Myocyte (in vitro differentiated cells): ENCODE measurements at places on chromosomes 1 and 21.

- DNase-seq = no peak
These were observed 82.6 kb downstream of the C1orf21 start for GRCh38 chr1:184469396-184469795.

DNA sequence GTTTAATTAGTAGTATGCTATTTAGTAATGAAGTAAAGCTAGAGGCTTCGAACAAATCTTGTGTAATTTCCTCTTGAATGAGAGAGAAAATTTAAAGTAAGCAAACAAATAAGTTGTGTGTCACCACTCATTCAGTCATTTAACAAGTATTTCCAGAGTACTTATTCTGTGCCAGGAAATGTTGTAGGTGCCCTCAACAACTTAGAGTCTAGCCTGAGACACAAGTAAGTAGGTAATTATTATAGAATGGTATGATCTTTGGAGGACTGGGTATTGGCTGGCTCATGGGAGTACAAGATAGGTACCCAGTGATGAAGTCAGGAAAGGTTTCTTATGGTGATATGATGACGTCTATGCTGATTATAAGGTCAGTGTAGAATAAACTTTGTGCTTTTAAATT lies 17.4 kb upstream of the METTL18 start:
- no peak for DNase-seq

DNA sequence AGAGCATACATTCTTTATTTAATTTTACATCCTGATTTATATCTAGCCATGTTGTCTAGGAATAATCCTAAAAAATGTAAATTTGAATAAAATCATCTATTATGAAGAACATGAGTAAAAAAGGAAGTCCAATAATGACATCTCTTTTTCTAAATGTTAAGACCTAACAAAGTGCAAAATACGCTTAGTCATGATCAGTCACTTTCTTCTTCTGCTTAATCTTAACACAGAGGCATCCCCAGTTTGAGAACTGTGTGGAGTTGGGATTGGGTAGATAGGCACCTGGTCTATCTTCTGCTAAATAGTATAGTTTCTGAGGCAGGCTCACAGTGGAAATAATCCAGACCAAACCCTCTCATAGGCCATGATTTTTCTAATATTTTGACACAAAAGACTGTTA lies 311.7 kb upstream of the LRRC7 start:
- DNase-seq = no peak

DNA sequence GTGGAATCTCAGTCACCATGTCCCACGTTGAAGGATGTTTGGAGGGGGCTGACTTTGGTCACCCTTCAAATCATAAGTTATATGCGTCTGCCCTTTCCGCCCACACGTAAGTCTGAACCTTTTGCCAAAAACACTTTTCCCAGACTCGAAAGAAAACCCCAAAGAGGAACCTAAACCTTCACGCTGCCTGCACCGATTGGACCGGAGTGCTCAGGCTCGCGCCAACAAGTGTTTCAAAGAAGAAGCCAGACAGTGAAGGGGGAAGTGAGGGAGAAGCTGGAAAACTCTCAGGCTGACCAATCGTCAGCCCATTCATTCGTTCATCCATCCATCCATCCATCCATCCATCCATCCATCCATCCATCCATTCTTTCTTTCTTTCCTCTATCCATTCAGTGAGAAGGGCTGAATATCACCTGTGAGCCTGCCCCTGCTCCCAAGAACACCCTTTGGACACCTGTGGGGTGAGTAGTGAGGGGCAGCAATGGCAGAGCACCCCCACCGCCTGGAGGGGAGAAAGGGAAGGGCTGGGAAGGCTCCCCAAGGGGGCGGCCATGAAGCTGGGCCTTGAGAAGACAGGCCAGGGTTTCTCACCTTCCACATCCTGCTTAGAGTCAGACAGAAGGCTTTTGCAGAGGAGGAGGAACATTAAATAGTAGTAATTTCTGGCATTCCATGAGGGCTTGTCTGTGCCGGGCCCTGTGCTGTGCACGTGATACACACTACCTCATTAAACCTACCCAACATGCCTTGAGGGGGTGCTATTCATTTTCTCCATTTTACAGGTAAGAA lies 27.1 kb upstream of the RUNX3 start:
- no peak for DNase-seq

GRCh38 chr1:192609110-192610079 lies 26.6 kb upstream of the RGS13 start:
- peak; percentile 44 for DNase-seq

DNA sequence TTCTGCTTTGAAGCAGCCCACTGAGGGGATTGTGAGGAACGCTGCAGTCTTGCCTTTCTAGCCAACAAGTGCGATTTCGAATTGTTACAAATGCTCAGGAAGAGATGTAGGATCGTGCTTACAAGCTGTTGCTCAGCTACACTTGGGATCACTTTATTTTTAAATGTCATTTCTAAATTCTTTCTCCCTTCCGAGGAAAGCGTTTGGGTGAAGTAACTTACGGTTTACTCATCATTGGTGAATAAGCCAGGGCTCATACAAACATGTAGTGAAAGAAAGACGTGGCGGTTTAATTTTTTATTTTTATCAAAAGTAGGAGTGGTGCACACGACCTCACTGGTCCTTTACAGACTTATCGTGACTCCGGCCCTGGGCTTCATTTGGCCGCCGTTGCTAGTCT lies 386.6 kb downstream of the KIF26B start:
- no peak for DNase-seq

- DNase-seq = peak; percentile 35
These were observed 24.6 kb downstream of the PKP1 start for GRCh38 chr1:201307760-201308499.

DNA sequence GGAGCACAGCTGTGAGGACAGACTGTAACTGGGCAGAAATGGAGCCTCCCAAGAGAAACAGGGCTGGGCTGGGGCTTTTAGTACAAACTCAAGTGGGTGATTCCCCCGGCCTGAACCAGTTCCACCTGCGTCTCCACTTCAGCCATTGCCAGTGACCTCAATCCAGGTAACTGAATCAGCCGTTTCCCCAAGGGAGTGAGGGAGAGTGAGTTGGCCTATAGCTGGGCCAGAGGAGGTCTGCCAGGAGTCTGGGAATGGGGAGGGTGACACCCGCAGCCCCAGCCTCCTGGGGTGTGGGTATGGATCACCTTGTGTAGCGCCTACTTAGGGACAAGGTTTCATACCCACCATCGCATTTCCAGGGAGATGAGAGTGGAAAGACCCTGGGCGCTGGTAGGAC lies 8.5 kb downstream of the SLC26A9 start:
- DNase-seq = no peak

DNA sequence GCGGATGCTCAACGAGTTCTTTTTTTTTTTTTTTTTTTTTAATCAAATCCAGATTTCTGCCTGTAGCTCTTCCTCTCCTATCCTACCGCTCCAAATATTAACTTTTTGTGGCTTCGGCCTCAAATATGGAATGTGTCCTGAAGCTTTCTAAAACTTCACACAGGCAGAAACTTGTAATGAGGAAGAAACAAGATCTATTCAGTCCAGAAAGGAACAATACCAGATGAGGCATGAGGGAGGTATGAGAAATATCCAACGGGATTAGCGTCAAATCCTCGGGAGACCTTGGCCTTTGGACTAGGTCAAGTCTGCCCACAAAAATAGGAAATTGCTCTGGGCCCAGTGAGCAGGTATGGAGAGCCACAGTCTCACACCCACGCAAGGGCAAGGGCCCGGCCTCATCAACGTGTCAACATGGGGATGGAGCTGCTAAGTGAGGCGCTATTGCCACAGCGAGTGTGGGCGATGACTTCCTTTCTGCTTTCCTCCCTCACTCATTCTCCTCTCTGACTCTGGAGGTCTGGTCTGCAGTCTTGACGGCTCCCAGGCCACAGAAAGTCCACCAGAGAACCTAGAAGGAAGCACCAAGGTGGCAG lies 66.6 kb downstream of the BCAR3 start:
- peak; percentile 62 for DNase-seq

GRCh38 chr1:197486946-197487345 lies 218.9 kb downstream of the CRB1 start:
- DNase-seq = peak; percentile 47

DNA sequence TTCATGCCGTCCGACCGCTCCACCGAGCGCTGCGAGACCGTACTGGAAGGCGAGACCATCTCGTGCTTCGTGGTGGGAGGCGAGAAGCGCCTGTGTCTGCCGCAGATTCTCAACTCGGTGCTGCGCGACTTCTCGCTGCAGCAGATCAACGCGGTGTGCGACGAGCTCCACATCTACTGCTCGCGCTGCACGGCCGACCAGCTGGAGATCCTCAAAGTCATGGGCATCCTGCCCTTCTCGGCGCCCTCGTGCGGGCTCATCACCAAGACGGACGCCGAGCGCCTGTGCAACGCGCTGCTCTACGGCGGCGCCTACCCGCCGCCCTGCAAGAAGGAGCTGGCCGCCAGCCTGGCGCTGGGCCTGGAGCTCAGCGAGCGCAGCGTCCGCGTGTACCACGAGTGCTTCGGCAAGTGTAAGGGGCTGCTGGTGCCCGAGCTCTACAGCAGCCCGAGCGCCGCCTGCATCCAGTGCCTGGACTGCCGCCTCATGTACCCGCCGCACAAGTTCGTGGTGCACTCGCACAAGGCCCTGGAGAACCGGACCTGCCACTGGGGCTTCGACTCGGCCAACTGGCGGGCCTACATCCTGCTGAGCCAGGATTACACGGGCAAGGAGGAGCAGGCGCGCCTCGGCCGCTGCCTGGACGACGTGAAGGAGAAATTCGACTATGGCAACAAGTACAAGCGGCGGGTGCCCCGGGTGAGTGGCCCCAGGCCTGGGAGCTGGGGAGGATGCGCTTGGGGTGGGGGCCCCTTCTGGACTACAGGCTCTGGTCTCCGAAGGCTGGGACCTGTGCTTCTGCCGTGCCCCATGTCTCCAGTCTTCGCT lies 1.1 kb downstream of the SKI start:
- peak; percentile 80 for DNase-seq

DNA sequence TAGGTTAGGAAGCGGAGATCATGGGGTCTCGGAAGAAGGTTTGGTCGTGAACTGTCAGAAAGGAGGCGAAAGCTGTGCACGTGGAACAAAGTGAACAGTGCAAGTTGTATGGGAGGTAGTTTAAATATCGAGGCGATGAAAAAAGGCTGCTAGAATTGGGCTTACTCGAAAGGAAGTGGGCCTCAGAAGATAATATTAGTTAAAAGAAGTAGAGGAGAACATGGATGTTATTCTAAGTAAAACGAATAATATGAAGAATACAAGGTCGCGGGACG lies 571 bp downstream of the WDR3 start:
- DNase-seq = no peak

DNA sequence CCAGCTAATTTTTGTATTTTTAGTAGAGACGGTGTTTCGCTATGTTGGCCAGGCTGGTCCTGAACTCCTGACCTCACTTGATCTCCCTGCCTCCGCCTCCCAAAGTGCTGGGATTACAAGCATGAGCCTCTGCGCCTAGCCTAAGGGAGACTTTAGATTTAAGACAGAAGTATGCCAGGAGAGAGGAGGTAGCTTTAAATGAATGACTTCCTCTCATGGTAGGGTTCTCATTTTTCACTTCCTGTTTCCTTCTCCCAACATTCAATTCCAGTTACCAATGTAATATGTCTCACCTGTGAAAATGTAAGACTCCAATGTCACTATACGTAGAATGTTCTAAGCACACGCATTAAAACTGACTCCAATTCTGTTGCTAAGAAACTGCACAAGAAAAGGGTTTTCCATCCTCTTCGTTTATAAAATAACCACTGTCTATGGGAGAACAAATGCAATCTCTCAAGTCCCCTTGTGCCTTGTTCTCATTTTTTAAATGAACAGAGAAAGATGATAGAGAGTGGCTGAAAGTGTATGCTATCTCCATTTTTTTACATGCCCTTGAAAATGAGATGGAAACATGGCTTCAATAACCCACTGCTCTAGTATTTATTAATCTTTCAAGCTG lies 140.0 kb downstream of the SLC45A1 start:
- DNase-seq = no peak

DNA sequence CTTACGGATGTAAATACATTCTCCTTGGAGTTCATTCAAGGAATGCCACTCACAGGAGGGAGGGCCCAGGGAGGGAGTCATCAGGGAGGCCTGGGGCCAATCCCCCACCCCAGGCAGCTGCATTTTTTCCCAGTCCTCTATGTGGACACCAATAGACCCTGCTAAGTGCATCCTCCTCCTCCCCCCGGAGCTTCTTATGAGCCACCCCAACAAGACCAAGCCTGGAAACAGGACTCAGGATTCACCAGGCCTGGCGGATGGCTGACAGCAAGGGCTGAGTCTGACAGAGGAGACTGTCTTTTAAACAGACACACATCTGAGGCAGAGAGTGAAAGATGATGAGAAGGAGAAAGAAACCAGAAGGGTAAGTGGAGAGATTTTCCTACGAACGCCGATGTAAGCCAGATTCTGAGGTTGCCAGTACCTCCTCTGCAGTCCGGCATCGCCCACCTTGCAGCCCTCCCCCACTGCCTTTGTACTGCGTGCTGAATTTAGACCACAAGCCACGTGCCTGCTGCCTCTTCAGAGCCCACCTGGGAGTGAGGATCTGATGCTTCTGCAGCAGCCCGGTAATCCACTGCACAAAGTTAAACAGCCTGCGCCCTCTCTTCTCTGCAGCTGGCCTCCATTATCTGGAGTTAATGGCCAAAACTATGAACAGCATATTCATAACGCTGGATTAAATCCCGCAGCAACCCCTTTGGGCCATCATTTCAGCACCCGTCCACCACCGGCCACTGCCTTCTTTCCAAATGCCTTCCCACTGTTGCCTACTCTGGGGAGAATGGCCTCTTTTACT lies 17.6 kb upstream of the SFPQ start:
- DNase-seq = no peak

DNA sequence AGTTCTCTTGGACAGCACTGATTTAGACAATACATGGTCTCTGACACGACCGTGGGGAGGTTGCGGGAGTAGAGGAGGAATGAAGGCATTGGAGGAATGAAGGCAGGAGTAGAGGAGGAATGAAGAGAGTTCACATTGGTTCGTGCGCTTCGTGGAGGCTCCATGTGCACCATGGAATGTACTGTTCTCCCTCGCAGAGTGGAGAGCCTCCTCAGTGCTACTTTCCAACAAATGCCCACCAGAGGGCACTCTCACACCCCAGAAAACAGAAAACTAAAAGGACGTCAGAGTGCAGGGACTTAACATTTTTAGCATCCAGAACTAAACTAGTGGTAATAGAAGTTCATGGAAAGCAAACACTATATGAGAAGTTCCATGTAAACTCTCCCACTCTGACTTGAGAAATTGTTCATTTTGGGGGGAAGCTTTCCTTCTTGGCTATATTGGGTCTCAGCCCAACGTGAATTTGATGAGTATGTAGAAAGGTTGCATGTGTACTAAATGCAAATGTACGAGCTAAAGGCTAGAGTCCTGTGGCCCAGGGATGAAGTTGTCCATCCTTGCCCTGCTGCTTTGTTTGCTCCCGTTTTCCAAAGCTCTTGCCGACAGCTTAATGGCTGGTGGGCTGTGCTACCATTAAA lies 211.6 kb downstream of the LMX1A start:
- peak; percentile 66 for DNase-seq

GRCh38 chr1:15167386-15167785 lies 13.8 kb downstream of the TMEM51 start:
- no peak for DNase-seq

DNA sequence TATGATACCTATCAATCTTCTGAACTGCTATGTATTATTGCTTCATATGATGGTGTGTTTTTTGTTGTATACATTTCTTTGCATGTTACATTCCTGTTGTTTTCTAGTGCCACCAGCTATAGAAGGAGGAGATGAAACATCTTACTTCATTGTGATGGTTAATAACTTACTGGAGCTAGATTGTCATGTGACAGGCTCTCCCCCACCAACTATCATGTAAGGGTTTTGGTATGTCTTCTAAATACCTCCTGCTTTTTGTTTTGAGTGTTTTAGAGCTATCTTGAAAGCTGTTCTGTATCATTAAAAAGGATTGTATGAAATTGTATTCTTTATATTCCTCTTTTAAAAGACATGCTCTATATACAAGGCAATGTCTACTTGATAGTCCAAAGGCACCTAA lies 282.7 kb downstream of the HMCN1 start:
- DNase-seq = no peak
